ENCODE measurements at places on chromosomes 11 and 22.

- no peak for DNase-seq
These were observed 55.3 kb downstream of the TRMU start for GRCh38 chr22:46390652-46391301.

DNA sequence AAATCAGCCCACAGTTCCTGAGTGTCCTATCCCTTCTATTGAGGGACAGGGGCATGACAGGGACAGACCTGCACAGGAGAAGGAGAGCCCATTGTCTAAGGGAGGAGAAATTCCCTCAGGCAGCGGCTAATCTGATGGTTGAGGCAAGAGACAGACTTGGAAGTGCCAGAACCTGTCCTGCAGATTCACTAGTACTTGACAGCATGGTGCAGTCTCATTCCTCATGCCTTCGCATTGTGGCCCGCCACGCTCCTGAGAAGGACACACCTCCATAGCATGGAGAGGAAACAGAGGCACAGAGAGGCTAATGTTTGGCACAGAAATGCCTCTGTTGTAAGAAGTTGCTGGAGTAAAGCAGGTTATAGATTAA lies 3.2 kb downstream of the P2RY6 start:
- DNase-seq, result no peak

GRCh38 chr11:61278001-61278470 lies 17.1 kb downstream of the VWCE start:
- no peak for DNase-seq

- no peak for DNase-seq
These were observed 194.7 kb downstream of the KIRREL3 start for GRCh38 chr11:126805870-126806269.

GRCh38 chr11:93020248-93021046 lies 51.0 kb downstream of the MTNR1B start:
- DNase-seq, result peak; percentile 1

All from neuronal stem cell (in vitro differentiated cells).